Osteoblast (primary cell): ENCODE measurements at places on chromosomes 3 and 15. TPM values are rescaled to one million over a fixed set of nuclear protein-coding genes. Genes with fewer than 3 reads are reported as not detected.

Gene PFKFB4
- total RNA-seq: 12.3 and 12.4 TPM in 2 replicates

Gene MGLL
- 10.6 and 18.1 TPM in 2 replicates for total RNA-seq

GRCh38 chr3:58141766-58142345 is 68.9 kb downstream of the DNASE1L3 start:
- peaks cover 3% of the 10 kb centered on the region for H3K4me1 ChIP-seq
- peaks cover 94% of the 10 kb centered on the region for H3K36me3 ChIP-seq
- H3K27ac ChIP-seq: no peak overlapping the region
- no peak for DNase-seq

- no peaks in the 10 kb centered on the region for H3K27me3 ChIP-seq
- H3K27ac ChIP-seq: no peak overlapping the region
- no peaks in the 10 kb centered on the region for H3K36me3 ChIP-seq
Measured at GRCh38 chr3:3772920-3773319, 26.3 kb upstream of the LRRN1 start.

- no peak overlapping the region for H3K27ac ChIP-seq
- no peaks in the 10 kb centered on the region for H3K27me3 ChIP-seq
- H3K4me3 ChIP-seq: no peak overlapping the region
- H3K36me3 ChIP-seq: no peaks in the 10 kb centered on the region
Measured at GRCh38 chr3:38084334-38085310, 45.6 kb downstream of the DLEC1 start.

GRCh38 chr3:37223141-37223558 is 48.8 kb upstream of the LRRFIP2 start:
- peaks cover 10% of the 10 kb centered on the region for H3K4me1 ChIP-seq
- H3K36me3 ChIP-seq: no peaks in the 10 kb centered on the region
- H3K4me3 ChIP-seq: no peak overlapping the region
- no peak overlapping the region for H3K27ac ChIP-seq

- DNase-seq: no peak
- peaks cover 26% of the 10 kb centered on the region for H3K4me1 ChIP-seq
- no peak overlapping the region for H3K27ac ChIP-seq
- no peaks in the 10 kb centered on the region for H3K27me3 ChIP-seq
- no peak overlapping the region for H3K4me3 ChIP-seq
Measured at GRCh38 chr3:15889936-15890335, 92.2 kb upstream of the ANKRD28 start.

Gene MNS1
- total RNA-seq: 2.2 and 2.9 TPM in 2 replicates

DNA sequence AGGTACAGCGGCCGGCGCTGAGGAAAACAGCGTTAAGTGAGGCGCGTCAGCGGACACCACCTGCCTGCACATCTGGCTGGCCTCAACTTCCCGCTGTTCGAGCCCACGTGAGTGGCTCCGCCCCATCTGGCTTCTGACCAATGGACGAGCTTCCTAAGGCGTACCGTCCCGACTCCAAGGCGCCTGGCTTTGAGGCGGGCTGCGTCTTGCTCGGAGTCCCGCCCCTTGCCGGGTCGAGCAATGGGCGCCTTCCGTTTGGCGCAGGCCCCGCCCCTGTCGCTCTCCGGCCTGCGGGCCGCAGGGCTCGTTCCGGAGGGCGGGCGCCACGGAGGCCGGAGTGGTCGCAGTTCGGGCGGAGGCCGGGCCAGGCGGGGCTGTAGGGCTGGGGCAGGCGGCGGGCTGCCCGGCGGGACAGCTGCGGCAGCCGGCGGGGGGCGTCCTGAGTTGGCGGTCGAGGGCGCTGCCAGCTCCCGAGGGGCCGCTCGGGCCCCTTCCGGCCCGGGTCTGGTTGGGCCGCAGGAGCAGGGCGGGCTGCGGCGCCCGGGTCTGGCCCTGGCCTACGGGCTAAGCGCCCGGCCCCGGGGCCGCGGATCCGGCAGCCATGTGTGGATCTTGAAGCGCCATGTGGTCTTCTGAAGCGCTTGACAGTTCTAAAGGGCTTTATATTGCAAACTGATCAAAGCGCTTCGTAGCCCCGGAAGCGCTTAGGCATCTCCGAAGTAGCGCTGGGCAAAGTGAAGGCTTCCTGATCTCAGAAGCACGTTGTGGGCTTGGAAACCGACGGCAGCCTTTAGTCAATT is at the start of gene TATDN2:
Gene TATDN2 (plus strand): TSS at position 276 of the 800 bp plus-strand sequence. CDS start 742 bp downstream, outside the sequence.
- peak within 1 kb of the TSS; percentile 95 for H3K4me3 ChIP-seq
- H3K27me3 ChIP-seq: no peaks in the 10 kb centered on the region
- H3K36me3 ChIP-seq: peaks cover 4% of the 10 kb centered on the region
- DNase-seq: peak; percentile 99
- peak within 1 kb of the TSS; percentile 77 for H3K27ac ChIP-seq

DNA sequence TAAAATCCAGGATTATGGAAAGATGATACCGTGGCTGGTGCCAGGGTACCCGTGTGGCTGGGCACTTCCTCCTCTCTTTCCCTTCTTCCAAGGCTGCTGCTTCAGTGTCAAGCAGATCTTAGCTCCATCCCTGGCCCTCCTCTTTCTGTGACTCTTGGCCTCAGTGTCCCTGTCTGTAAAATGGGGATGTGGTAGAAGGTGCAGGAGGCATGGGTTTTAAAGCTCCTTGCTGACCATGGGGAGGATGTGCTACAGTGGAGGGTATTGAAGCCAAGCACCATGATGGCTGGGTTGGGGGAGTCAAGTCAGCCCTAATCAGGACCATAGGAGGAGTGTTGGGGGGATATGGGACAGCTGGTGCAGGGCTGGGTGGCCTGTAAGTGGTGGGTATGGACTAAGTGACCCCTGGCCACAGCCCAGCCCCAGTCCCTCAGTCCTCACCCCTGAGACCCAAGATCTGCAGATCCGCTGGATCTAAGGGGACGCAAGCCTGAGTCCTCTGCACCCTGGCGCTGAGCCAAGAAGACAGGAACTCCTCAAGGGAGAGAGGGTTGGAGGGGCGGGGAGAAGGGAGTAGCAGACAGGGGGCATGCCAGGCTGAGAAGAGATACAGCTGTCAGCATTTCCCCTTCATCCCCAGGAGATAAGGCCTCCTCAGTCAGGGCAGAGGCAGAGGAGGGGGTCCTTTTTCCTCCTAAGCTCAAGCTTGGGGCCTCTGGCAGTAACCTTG is 12.0 kb downstream of the PTH1R start:
- no peak overlapping the region for H3K27ac ChIP-seq
- no peak for DNase-seq
- H3K27me3 ChIP-seq: peaks cover 71% of the 10 kb centered on the region
- no peaks in the 10 kb centered on the region for H3K4me1 ChIP-seq
- H3K36me3 ChIP-seq: no peaks in the 10 kb centered on the region

Gene DUOX1
- under 0.01 and 0.29 TPM in 2 replicates for total RNA-seq

Gene SLC6A1
- not detected in 2 replicates for total RNA-seq

Gene CD200R1
- under 0.01 and 0.29 TPM in 2 replicates for total RNA-seq

- H3K4me1 ChIP-seq: peaks cover 36% of the 10 kb centered on the region
- no peak overlapping the region for H3K4me3 ChIP-seq
- H3K36me3 ChIP-seq: peaks cover under 1% of the 10 kb centered on the region
- H3K27ac ChIP-seq: no peak overlapping the region
- H3K27me3 ChIP-seq: no peaks in the 10 kb centered on the region
Measured at GRCh38 chr15:41934843-41935242, 37.5 kb downstream of the EHD4 start.

- peaks cover 86% of the 10 kb centered on the region for H3K27me3 ChIP-seq
- peaks cover 13% of the 10 kb centered on the region for H3K4me1 ChIP-seq
- H3K4me3 ChIP-seq: peak overlapping the region; percentile 72
- no peaks in the 10 kb centered on the region for H3K36me3 ChIP-seq
Measured at GRCh38 chr3:169662132-169662842, 1.2 kb downstream of the MECOM start.

Gene PHC3
- 36.9 and 47.1 TPM in 2 replicates for total RNA-seq

Gene PLSCR2
- total RNA-seq: not detected in 2 replicates

Gene IL5RA
- total RNA-seq: not detected in 2 replicates

Gene CAPN3
- total RNA-seq: 1.1 and 3.2 TPM in 2 replicates

Gene PLIN1
- under 0.01 TPM in 1 of 2 replicates, not detected in the other for total RNA-seq

DNA sequence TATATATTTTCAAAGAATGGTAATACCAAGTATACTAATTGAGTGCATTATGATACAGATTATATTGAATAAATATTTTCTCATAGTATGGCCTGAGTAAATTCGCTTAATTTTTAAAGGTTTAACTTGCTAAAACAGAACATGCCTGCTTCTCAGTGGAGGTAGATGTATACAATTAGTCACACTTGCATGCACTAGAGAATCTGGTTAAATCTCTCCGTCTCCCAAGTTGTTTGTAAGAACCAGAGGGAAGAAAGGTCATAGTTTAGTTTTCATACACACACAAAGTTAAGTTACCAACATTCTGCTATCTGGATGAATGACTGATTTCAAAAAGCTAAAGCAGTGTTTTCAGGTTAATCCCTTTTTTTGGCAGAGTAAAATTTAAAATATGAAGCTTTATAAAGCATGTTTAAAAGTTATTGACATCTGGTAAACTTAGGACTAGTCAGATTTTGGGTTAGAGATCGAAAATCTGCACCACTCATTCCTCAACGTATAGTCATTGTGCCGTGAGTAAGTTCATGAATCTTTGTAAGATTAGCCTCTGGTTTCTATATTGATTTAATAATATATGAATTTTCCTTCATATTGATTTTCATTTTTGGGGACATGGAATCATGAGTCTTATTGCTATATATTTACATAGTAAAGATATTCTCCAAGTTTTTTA is 117.6 kb upstream of the SAMMSON start:
- no peak overlapping the region for H3K27ac ChIP-seq
- H3K36me3 ChIP-seq: no peaks in the 10 kb centered on the region
- DNase-seq: no peak
- no peak overlapping the region for H3K4me3 ChIP-seq
- H3K4me1 ChIP-seq: no peaks in the 10 kb centered on the region

DNA sequence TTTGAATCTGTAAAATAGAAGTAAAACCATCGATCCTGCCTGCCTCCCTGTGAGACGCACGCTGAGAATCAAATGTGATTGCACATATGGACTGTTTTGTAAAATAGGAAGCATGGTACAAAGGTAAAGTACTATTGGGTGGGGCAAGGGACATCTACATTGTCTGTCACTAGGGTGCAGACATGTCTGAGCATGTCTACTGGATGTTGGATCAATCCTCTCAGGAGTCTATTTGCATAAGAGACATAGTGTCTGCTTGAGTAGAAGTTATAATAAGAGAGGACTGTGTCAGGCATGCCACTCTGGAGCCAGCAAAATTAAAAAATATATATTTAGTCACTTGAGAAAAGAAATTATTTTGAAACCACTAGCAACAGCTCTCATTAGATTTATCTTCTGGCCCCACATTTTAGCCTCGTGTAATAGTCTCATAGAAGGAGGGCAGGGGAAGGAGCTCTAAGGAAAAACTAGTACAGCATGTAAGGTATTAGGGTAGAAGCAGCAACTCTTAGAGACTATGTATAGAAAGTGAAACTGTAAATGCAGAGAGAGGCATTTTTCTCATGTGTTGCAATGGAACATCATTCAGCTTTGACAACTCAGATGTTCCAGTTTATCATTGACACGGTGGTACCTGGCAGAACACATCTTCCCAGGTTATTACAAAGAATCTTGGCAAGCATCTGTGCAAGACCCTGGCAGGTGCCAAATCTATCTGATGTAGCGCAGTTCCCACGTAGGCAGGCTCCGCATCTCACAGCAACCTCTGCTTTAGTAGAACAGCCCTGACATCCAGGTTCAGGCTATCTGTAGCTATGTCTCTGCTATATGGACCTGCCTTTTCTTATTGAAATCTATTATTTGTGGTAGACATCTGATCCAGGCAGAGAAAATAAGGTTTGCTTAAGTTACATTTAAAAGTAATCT is 85.2 kb upstream of the CHL1 start:
- H3K4me3 ChIP-seq: no peak overlapping the region
- DNase-seq: no peak
- no peaks in the 10 kb centered on the region for H3K36me3 ChIP-seq

DNA sequence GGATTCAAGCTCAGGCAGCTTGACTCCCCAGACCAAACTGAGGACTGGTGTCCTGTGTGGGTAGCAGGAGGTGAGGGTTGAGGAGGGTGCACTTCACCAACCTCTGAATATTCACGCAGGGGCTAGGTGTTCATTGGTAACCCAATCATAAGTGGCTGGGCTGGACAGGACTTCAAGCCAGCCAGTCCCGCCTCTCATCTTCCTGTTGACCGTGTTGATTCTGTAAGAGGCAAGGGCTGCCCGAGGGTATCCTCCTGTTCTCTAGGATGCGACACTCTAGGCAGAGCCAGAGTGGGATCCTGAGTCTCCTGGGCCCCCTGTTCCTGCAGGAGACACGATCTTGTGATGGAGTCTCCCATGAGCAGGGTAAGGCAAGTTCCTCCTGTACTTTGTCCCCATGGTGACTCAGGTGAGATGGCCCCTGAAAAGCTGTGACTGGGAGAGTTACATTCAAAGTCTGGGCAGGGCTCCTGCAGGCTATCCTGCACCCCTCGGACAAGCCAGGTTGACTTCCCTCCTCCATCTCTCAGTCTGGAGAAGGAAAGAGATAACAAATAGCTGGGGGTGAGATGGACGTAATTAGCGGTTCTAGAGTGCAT is 58.1 kb upstream of the POMGNT2 start:
- H3K27me3 ChIP-seq: peaks cover 3% of the 10 kb centered on the region
- DNase-seq: no peak
- H3K4me3 ChIP-seq: no peak overlapping the region

GRCh38 chr15:89777782-89778380 is 1.7 kb downstream of the MESP2 start:
- DNase-seq: peak; percentile 50
- no peaks in the 10 kb centered on the region for H3K27me3 ChIP-seq
- H3K36me3 ChIP-seq: no peaks in the 10 kb centered on the region

DNA sequence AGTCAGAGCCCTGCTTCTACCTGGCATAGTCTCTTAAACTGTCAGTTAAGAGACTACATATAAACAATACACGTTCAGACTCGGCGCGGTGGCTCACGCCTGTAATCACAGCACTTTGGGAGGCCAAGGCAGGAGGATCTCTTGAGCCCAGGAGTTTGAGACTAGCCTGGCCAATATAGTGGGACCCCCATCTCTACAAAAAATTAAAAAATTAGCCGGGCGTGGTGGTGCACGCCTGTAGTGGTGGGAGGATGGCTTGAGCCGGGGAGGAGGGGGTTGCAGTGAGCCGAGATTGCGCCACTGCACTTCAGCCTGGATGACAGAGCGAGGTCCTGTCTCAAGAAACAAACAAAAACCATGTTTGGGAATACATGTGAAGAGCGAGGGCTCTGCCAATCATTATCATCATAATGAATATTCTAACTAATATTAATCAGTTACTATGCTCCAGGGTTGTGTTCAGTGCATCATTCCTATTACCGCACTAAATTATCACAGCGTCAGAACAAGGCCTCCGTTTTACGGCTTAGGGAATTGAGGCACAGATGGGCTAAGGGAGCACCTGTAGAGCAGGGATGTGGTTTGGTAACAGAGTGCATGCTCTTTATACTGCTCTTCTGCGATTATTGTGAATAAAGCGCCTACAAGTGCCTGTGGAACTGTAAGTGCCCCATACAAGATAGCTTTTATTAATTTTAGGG is 844 bp upstream of the UQCC5 start:
- H3K27ac ChIP-seq: no peak overlapping the region
- peak; percentile 69 for DNase-seq
- peaks cover 11% of the 10 kb centered on the region for H3K36me3 ChIP-seq
- H3K4me3 ChIP-seq: peak overlapping the region; percentile 95
